GM12878 (cell line): ENCODE measurements at places on chromosomes 7 and 10. TPM values are rescaled to one million over a fixed set of nuclear protein-coding genes. Genes with fewer than 3 reads are reported as not detected.

DNA sequence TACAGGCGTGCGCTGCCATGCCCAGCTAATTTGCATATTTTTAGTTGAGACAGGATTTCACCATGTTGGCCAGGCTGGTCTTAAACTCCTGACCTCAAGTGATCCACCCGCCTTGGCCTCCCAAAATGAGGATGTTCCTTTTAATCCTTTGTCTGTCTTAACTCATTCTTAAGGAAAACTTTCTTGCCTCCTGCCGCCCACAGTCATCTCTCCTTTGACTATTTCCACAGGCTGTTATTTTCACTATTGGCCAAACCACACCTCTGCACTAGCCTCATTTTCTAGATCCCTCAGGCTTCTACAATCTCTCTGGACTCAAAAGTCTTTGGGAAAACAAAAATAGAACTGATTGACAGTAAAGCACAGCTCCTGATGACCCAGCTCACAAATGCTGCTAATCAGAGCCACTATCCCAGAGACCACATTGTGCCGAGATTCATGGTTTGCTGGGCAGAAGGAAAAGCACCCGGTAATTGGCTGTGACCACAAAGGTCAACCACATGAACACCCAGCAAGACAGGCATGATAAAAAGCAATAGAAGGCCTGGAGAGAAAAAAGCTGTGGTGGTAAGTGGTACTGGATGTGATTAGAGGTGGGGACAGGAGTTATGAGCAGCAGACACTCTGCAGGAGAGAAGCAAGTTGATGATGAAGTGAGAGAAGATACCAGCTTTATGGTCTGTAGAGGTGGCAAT is 44.1 kb upstream of the ZNRF2 start:
- DNase-seq = no peak
- H3K4me1 ChIP-seq = peaks cover 27% of the 10 kb centered on the region
- no peak overlapping the region for H3K4me3 ChIP-seq
- no peak overlapping the region for H3K27ac ChIP-seq
- no peaks in the 10 kb centered on the region for H3K27me3 ChIP-seq

DNA sequence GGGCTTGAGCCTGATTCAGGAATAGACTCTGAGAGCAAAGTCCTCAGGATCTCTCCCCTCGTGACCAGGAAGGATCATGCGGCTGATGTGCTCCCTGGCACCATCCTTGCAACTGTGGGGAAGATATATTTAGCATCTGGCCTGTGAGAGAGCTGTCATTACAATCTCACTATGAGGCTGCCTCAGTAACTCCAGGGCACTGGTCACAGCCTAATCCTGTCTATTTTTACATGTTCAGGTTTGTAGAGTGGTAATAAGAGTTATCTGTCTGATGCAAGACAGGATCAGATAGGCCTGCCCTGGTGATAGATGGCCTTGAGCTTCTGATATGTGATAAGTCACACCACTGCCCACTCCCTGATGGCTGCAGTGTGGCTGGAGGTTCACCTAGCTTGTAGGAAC is 50.7 kb downstream of the PPP1R3C start:
- DNase-seq = no peak
- no peaks in the 10 kb centered on the region for H3K4me1 ChIP-seq
- H3K4me3 ChIP-seq = no peak overlapping the region
- no peaks in the 10 kb centered on the region for H3K36me3 ChIP-seq
- H3K27ac ChIP-seq = no peak overlapping the region

GRCh38 chr10:80500572-80501380 is 36.9 kb upstream of the SH2D4B start:
- H3K4me1 ChIP-seq = peaks cover 41% of the 10 kb centered on the region
- peaks cover 7% of the 10 kb centered on the region; the same call in 1 of the 2 replicates for H3K36me3 ChIP-seq
- DNase-seq = peak; percentile 34

DNA sequence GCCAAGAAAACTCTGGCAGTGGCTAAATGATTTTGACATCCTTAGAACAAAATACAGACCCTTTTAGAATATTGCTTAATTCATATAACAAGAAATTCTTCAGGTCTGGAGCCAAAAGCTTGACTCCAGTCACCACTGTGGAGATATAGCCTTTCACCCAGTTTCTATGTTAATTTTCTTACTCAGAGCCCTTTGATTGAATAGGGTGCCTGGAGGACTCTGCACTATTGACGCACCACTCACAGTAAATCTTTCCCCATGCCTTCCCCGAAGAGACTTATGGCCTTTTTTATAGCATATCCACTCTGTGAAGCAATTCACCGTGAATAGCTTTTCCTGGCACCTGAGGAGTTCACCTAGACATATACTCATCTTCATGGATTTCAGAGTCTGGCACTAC is 613.8 kb downstream of the ZWINT start:
- no peak overlapping the region for H3K27ac ChIP-seq
- no peaks in the 10 kb centered on the region for H3K4me1 ChIP-seq

GRCh38 chr10:44034946-44035345 is 350.0 kb downstream of the CXCL12 start:
- H3K36me3 ChIP-seq = no peaks in the 10 kb centered on the region
- no peaks in the 10 kb centered on the region for H3K27me3 ChIP-seq
- no peak for DNase-seq

- no peaks in the 10 kb centered on the region for H3K27me3 ChIP-seq
- H3K36me3 ChIP-seq = no peaks in the 10 kb centered on the region
Measured at GRCh38 chr10:129760416-129760815, 203.7 kb downstream of the EBF3 start.

DNA sequence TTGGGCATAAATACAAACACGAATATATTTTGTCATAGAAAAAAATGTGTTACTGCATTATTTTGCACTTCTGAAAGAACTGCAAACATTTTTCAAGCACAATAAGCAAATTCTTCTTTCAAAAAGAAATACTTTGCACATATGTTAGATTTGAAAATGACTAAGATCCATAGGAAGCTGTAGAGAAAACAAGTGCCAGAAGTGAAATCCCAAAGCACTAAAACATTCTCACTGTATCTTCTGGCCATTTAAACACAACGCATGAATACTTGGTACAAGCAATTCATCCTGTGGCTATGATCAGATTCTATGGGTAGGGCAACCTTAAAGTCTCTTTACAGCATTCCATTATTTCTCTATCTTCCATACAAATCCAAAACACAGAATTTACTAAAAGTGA is 225.4 kb upstream of the IMMP2L start:
- H3K4me1 ChIP-seq = no peaks in the 10 kb centered on the region
- H3K4me3 ChIP-seq = no peak overlapping the region
- no peaks in the 10 kb centered on the region for H3K27me3 ChIP-seq
- H3K27ac ChIP-seq = no peak overlapping the region
- no peak for DNase-seq

GRCh38 chr7:42692621-42693020 is 219.2 kb downstream of the C7orf25 start:
- H3K27ac ChIP-seq = no peak overlapping the region
- H3K4me3 ChIP-seq = no peak overlapping the region
- no peaks in the 10 kb centered on the region for H3K36me3 ChIP-seq
- no peaks in the 10 kb centered on the region for H3K27me3 ChIP-seq

The UTF1 gene
- total RNA-seq = not detected in 2 replicates

The AKR1C4 gene
- not detected in 2 replicates for total RNA-seq

The TUBAL3 gene
- not detected in 2 replicates for total RNA-seq
